ENCODE measurements at places on chromosomes 7 and 10.

DNA sequence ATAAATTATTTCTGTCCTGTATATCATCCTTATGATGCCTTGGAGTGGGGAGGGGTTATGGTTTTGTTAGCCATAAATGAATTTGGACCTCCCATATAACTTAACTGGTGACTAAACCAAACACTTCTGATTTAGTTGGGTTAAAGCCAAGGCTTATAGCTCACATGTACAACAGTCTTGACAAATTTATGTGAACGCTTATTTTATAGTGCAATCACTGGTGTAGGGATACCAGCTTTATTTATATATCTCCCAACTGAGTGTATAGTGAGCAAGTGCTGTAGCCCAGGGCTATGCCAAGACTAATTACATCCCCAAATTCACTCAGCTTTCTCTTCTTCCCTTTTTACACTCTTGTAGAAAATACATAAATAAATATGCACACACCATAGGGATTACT, 956.2 kb downstream of the SORCS3 start:
- DNase-seq = no peak

- DNase-seq = no peak
Observed at GRCh38 chr7:81583090-81583489, 186.8 kb downstream of the HGF start.

DNA sequence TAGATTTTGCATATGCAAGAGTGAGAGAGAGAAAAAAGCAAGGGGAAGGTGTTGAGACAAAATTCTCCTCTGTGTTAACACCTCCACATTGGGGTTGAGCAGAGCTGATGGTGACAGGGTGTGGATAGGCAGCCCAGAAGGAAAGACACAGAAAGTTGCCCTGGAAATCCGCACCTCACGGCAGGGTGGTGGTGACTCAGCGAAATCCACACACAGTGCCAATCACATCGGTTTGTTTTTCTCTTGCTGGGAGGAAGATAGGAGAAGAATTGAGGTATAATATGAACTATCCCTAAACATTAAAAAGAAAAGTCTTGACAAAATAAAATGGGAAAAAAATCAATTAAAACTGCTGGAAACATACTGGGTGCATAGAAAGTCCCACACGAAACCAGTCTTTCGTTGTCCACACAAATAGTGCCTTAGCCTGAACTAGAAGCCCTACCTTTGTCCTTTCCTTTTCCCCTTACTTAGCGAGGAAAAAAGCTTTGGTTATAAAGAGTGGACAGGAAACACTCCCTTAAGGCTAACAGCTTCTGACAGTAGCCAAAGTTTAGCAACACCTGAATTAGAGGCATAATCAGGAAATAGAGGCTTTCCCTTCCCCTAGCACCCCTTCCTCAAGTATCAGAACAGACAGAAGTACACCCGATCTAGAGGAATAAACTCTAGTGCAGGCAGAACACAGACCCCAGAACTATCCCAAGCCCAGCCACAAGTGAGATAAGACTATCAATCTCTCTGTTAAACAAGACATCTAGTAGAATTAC, 39.2 kb upstream of the DNAJC1 start:
- DNase-seq = no peak

DNA sequence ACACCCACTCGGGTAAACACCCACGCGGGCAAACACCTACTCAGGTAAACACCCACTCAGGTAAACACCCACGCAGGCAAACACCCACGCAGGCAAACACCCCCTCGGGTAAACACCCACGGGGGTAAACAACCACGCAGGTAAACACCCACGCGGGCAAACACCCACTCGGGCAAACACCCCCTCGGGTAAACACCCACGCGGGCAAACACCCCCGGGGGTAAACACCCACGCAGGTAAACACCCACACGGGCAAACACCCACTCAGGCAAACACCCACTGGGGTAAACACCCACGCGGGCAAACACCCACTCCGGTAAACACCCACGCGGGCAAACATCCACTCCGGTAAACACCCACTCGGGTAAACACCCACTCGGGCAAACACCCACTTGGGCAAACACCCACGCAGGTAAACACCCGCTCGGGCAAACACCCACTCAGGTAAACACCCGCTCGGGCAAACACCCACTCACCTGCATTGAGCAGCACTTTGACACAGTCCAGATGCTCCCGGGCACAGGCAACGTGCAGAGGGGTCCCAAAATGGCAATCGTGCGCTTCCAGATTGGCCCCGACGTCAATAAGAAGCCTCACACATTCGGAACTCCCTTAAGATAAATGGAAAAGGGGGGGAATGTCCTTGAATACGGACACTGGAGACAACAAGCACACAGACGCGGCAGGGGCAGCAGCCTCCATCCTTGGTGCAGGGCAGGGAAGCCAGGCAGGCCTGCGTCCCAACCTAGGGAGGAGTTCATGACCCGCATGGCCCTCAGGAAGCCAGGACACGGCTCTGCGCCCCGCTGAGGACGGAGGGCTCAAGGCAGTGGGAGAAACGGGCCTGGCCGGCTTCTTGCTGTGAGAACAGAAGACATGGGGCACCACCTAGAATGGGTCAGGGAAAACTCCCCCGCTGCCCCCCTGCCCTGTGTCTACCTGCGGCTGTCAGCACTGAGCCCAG, 17.6 kb downstream of the ASB13 start:
- no peak for DNase-seq
